ENCODE measurements at places on chromosomes 1 and 21.

GRCh38 chr1:8529901-8530300 is 212.0 kb downstream of the SLC45A1 start:
- DNase-seq, result no peak

- DNase-seq, result no peak
These were observed 53.1 kb downstream of the DIPK1A start for GRCh38 chr1:92907949-92908684.

DNA sequence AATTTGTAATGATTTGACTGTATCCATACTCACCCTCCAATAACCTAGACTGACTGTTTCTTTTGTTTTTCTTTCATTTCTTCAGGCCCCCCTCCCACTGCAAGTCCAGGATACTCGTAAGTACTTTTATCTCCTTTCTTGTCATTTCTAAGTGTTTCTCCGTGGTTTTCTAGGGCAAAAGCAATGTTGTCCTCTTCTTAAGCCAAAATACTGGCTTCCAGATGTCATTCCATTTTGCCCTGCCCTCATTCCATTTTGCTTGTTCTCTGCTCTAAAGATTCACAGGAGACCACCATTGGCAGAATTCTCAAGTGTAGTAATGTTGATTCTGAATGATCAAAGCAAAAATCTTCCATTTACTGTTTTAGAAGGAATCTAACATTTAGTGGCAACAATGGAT is 152.8 kb upstream of the UBE2U start:
- DNase-seq, result no peak

GRCh38 chr1:19163261-19163660 is 46.8 kb downstream of the UBR4 start:
- DNase-seq, result no peak

DNA sequence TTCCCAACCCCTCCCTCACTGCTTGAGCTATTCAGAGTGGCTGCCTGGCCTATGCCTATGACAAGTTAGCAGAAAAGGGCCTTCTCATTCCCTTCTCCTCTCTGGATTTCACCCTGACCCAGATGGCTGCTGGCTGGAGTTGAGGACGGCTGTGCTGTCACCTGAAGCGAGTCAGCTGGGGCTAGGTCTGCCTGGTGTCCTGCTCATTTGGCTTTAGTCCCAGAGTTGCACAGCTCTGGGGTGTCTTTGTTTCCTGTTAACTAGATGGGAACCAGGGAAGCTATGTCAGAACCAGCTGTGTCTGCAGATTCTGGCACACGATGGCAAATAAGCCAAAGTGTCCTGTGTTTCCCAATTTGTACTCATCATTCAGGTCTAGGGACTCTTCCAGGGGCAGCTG is 52.9 kb downstream of the CNIH3 start:
- DNase-seq, result peak; percentile 9

DNA sequence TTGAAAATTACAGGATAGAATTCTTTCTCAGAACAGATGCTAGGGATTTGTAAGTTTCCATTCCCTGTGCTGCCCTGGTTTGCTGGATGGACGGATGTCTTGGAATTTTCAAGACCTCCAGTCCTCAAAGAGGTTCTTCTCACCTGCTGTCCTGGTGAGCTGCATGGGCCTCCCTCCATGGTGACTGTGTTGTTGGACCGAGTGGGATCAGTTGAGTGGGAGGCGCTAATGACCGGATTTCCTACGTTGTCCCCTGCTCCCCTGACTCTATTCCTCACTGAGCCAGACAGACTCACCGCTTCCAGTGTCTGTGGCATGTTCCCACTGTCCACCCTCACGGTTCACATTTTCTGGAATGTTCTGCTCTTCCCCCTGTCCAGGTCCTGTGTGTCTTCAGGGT is 229.8 kb downstream of the CAMTA1 start:
- no peak for DNase-seq

DNA sequence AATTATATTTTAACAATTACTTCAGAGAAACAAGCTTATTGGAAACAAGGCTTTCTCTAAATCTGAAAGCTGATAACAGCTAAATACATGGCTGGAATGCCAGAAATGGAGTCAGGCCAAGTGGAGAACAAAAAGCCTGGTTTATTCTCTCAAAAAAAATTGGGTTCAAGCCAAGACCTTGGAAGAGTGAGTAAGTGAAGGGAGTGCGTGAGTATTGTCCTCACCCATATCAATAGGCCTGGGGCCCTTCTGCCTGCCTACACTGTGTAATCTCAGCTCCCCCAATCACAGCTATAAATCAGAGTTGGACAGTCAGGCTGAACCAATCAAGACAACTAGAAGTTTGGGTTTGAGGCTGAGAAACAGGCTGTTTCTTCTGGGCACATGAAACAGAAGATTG is 7.4 kb downstream of the KYAT3 start:
- peak; percentile 70 for DNase-seq

Measured in NCI-H1092 treated with DMSO at 0.1 percent for 48 hours (cell line).